ENCODE measurements at places on chromosomes 11 and 22.

DNA sequence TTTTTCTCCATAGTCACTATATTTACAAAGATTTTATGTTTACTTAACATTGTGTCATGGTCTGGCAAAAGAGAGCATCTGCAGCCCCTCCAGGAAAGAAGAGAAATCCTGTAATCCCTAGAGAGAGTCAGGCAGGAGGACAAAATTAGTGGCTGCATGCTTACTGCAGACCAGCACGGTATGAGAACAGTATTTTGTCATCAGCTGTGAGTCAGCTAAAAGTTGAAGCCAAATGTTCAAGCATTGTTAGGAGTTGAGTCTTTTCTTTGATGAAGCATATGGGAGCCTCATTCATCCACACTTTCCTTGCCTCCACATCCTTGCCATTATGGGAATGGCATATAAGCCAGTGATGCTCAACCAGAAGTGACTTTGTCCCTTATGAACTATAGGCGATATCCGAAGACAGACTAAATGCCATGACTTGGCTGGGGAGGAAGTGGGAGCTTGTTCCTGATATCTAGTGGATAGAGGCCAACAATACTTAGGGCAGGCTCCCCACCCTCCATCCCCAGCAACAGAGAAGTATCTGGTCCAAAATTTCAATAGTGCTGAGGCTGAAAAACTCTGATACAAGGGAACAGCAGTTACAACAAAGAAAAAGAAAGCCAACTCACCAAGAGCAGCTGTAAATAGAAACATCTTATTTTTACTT lies 112.0 kb upstream of the OR5AK2 start:
- no peak for DNase-seq

DNA sequence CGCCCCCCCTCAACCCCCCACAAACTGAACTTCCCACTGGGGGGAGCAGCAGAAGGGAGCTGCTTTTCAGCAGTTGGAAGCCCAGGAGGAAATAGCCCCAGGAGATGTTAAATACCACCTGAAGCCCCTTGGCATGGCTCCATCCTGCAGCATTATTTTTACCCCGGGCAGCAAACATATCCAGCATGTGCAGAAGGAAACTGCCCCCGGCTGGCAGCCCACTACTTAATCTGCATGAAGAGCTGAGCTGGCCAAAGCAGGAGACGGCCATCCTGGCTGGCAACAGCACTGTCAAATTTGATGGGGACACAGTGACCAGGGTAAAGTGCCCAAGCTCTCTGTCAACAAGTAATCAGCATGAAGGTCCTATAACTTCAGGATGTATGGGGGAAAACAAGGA lies 32.0 kb downstream of the BUD13 start:
- DNase-seq = no peak

DNA sequence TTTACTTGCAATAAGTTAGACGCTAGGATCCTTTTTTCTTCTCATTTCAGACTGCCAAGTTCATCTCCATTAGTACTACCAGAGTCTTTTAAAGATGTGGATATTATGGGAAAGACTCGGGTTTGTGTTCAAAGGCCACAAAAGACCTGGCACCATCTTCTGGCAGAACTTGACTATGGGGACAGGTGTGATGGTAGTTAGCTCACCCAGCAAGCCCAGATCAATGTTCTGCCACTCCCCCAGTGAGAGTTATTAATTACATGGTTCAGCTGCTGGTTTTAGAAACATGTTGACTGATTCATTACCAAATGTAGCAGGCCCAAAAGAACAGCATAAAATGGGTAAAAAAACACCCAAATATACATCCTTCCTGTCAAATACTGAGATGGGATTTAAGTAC lies 333.5 kb upstream of the PITPNB start:
- DNase-seq = no peak

DNA sequence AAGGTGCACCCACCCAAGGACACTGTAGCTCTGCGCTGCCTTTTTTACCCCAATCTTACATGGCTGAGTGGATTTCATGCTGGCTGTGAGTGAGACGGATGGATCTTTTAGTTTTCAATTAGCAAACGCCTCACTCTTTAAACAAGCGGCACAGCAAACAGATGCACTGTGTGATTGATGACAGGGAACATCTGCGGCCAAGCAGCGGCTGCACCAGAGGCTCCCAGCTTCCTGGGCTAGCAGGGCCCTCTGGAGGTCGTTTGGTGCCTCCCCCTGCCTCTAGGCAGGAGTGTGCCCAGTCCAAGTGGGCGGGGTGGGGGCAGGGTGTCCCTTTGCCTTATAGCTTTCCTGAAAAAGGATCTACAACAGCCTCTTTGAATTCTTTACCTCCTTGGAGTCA lies 2.1 kb upstream of the DRD2 start:
- no peak for DNase-seq

DNA sequence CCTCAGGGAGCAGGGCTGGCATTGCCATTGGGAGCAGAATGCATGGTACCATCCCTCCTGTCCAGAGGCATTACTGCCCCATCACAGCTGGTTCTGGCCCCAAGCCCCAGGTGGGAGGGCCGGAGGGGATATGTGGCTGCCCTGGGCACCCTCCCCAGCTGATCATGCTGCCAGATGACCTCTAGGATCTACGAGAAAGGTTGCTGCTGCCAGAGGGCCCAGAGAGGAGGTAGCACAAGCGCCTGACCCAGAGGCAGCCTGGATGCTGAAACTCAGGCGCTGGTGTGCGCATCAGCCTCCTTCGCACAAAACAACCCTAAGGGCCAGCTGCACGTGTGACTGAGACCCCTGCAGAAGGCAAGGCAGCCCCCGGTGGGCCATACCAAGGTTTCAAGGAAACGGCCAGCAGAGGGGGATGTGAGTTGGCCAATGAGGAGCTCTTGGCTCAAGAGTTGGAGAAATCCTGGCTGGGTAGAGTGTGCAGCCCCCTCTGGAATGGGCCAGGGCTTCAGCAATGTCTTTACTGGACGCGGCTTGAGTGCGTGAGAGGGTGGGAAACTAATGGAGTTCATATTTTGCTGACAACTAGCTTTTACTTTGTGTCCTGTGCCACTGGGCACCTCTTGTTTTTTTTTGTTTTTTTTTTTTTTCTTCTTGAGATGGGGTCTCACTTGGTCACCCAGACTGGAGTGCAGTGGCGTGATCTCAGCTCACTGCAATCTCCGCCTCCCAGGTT lies 88.3 kb upstream of the PARVA start:
- no peak for DNase-seq

DNA sequence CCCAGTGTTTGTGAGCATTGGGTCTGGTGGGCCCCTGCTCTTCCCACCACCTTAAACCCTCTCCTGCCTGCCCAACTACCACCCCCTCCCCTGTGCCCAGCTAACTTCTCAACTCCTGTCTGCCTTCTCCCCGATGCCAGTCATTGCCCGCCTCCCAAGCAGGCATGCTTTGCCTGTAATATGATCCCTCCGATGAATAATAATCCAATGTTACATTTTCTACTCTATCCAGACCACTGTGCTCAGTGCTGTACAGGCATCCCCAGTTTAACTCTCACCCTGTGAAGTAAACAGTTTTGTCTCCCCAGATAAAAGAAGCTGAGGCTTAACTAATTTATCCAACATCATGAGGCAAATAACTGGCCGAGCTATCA lies 35.5 kb upstream of the OLFML1 start:
- no peak for DNase-seq

All from activated CD4-positive, alpha-beta T cell treated with anti-CD3 and anti-CD28 coated beads for 4 hours (primary cell).